ENCODE measurements at places on chromosomes 7 and 10.

DNA sequence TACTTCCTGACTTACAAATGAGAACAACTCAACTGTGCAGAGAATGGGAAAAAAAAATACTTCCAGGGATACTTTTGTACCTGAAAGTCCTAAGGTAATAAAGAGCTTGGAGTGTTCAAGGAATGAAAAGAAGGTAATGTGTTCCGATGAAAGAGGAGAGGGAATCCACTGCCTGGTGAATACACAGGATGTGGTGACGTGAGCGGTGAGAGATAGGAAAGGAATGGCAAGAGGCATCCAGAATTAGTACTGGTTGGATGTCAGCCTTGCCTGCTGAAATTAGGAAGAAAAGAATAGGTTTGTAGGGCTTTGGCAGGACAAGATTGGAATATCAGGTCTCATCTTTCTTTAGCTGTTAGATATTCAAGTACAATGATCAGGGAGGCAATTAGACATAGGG is 347.7 kb downstream of the POM121L12 start:
- DNase-seq, result no peak

DNA sequence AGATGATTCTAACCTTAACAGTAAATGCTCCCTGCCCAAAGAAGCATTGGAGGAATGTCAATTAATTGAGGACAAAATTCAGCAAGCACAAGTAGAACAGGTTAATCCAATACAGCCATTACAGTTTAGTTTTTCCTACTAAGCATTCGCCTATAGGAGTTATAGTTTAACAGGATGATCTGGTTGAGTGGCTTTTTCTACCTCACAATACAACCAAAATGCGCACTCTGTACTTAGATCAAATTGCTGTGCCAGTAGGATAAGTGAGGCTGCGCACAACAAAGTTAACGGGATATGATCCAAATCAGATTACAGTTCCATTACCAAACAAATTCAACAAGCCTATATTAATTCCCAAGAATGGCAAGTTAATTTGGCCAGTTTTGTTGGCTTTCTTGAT is 117.1 kb upstream of the TRIM24 start:
- no peak for DNase-seq

- DNase-seq, result no peak
These were observed 125.8 kb upstream of the PDSS1 start for GRCh38 chr10:26571655-26572054.

GRCh38 chr10:17668435-17669184 is 24.7 kb downstream of the STAM start:
- DNase-seq, result no peak

GRCh38 chr10:110863361-110863760 is 8.4 kb upstream of the PDCD4 start:
- no peak for DNase-seq

DNA sequence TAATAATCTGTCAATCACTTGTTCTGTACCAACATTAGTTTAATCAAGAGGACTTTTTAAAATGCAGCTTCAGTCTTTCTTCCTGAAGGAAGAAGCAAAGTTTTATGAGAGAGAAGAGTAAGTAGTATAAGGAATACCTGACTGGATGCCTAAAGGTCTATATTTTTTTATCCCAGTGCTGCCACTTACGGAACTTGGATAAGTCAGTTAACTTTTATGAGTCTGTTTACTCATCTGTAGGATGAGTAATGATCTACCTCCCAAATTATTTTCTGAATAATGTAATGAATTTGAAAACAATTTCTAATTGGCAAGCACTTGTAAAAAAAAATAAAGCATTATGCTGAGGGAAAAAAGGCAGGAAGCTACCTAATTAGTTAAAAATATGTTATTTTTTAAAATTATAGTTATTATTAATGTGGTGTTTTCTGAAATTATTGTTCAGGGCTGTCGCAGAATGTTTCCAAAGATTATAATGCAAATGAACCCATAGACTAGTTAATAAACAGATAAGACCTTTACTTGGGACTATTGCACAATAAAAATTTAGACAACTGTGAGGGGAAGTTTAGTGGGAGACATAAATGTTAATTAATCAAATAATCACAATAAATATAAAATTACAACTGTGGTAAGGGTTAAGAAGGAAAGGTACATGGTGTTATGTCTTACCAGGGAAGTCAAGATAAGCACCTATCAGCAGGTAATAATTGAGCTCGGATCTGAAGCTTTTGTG is 24.6 kb downstream of the SLK start:
- no peak for DNase-seq

DNA sequence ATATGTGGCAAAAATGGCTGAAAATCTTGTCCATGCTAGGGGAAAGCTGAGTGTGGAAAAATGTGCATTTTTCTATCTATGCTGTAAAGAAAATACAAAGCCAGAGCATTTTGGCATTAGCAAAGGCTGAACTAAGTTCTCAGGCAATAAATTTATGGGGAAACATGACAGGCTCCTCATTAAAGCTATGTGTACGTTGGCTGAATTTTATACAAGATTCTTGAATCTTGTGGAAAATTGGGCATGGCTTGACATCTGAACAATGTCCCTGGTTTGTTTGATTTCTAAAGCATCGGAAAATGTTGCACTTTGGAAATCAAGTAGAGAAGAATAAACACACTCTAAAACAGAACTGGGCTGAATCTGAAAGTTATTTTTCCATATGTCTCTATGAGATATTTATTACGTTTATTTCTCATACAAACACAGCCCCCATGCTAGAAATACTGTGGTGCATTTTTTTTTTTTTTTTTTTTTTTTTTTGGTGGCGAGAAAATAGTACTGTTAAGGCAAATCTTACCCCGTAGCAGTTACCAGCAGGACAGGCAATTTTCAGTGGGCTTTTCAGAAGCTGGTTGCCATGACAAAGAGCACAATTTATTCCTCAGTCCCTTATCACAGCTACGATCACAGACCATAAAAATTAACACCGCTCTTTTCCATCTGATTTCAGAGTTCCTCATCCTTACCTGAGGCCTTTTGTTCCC is 16.9 kb downstream of the CPA1 start:
- peak; percentile 96 for DNase-seq

- no peak for DNase-seq
These were observed 213.0 kb downstream of the PTPRN2 start for GRCh38 chr7:158374586-158374985.

DNA sequence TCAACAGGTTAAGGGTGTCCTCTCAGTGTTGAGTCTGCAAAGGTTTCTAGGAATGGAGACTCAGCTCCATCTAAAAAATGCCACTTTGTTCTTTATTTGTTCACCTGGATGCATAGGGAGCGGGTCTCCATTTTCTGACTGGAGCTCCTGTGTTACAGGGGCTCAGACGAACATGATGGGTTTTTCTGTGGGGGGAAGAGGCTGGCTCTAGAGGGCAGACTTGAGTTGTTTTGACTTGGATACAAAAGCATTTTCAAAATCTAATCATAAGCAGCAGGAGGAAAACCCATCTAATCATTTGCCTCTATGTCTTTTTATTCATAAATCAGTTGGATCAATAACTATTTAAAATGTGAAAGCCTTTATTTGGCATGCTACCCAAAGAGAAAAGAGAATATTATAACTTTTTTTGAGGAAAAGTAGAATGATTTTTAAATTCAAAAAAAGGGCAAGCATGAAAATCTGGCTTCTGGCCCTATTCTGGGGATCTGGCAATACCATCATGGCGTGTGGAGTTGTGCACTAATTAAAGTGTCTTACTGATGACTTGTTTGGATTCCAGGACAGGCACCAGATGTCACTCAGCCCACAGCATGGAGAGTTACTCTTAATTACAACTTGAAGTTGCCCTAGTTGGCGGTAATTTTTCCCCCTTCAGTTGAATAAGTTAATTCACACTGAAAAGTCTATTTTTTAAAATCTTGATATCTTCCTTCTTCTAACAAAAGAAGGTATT is 594.9 kb downstream of the REEP3 start:
- peak; percentile 2 for DNase-seq

DNA sequence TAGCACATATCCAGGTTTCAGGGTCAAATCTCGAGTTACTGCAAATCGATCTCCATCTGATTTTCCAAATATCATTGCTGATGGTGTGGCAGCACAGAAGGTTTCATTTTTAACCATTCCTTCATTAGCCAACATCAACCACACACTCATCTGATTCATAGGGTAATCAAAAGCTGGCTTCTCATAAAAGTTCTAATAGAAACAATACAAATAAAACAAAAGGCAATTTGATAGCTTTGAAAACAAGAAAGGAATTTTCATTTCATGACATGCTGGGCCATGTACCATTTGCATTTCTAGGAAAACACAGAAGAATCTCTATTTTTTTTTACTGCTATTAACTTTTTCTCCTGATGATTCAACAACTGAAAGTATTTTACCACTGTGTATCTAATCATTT is 147.7 kb upstream of the SLC26A5 start:
- DNase-seq, result no peak

- no peak for DNase-seq
These were observed 92.9 kb upstream of the HDAC9 start for GRCh38 chr7:18402488-18403183.

GRCh38 chr10:104255311-104255981 is 754 bp downstream of the GSTO1 start:
- DNase-seq, result no peak

DNA sequence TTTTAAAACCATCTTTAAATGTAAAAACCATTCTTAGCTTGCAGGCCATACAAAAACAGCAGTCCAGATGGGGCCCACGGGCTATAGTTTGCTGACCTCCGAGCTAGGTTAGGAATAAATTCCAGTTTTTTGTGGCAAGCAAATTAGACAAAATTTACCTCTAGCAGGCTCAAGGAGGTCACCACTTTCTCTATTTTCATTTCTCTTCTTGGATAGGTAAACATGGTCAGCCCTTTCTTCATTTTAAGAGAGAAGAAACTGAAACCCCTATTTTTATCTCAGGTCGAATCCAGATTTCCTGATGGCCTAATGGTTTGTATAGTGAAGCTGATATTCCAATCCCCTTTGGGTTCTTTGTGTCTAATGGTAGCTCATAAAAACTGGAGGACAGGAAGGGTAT is 10.7 kb downstream of the IKZF5 start:
- DNase-seq, result no peak

- DNase-seq, result no peak
These were observed 106.0 kb downstream of the CXCL12 start for GRCh38 chr10:44278837-44279324.

DNA sequence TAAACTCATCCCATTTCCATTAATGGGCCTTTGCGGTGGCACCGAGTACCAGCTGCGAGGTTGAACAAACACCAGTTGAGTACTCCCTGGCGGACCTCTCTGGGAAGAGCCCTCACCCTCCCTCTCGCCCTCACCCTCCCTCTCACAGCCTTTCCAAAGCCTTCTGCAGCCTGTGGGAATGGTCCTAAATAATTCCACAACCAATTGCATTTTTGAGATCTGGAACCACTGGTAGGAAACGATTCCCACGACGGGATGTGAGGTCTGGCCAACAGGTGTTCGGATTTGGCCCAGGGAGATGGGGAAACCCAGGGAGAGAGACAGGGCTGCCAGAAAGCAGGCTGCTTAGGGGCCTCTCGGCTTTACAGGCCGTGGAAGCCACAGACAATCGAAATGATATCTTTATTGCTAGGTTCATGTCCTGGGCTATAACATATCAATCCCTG is 5.3 kb downstream of the PTF1A start:
- DNase-seq, result peak; percentile 83

GRCh38 chr7:133691727-133692610 is 435.2 kb upstream of the LRGUK start:
- DNase-seq, result no peak

All from NCI-H1105 treated with DMSO at 0.1 percent for 48 hours (cell line).